Activated B cell treated with CpG ODN at 0.5 μM for 24 hours (primary cell): ENCODE measurements at places on chromosomes 16 and 17. TPM values are rescaled to one million over a fixed set of nuclear protein-coding genes. Genes with fewer than 3 reads are reported as not detected.
A peak's percentile ranks its signal among the peaks of the same experiment; 100 is the strongest.

Gene CD79B
- 706 and 757 TPM in 2 replicates for total RNA-seq

Gene CHST6
- 0.02 and 0.05 TPM in 2 replicates for total RNA-seq

- no peak for DNase-seq
Measured at GRCh38 chr16:20611350-20611902, 35.3 kb upstream of the ACSM2B start.

DNA sequence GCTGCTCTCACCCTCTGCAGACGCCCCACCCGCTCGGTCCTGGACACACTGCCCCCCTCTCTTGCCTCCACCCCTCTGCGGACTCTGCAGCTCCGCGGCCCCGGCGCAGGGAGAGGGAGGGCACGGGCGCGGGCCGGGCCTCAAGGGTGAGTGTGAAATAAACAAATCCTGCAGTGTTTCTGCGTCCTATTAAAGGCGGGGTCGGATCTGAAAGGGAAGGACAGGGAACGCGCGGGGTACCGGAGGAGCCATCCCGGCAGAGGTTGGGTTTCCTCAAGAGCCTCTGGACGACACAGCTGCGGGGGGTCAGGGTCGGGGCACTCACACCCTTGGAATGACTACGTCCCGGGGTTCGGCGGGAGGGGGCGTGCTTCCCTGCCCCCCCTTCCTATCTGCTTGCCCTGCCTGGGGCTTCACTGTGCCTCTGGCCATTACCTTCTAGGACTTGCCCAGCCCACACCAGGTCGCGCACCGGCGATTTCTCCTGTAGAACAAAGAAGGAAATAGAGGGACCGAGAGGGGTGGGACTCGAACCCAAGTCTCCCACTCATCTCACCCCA lies 466 bp upstream of the HSF4 start:
- no peak for DNase-seq

- no peak for DNase-seq
Measured at GRCh38 chr17:49727380-49727779, 19.6 kb upstream of the SLC35B1 start.

DNA sequence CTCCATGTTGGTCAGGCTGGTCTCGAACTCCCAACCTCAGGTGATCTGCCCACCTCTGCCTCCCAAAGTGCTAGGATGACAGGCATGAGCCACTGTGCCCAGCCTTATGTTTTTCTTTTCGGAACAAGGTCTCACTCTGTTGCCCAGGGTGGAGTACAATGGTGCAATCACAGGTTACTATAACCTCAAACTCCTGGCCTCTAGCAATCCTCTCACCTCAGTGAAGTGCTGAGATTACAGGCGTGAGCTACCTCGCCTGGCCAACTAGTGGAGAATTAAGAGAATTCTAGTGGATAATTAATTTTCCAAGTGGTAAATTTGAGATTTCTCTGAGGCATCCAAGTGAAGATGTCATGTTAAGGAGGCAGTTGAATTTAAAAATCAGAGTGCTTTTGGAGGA lies 2.9 kb upstream of the FBXO47 start:
- no peak for DNase-seq

DNA sequence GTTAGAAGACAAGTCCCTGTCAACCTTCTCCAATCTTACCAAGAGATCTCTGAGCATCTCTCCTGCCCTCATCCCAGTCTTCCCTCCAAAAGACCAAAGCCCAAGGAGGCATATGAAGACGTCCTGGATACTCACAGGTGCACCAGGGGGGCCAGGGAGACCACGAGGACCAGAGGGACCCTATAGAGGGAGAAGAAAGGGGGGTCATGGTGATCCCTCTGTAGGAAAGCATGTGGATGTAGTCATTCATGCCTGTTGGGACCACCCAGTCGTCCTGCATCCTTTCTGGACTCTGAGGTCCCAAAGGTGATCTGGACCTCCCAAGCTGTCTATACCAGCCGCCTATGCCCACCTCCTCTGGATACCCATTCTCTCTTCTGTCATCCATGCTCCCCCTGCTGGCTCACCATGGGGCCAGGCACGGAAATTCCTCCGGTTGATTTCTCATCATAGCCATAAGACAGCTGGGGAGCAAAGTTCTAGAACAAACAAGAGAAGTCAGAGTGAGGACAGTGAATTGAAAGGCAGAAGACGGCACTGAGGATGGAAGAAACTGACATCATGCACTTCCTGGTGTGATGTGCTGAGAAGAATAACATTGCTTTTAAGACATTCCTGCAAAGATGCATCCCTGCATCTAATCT lies 3.3 kb downstream of the COL1A1 start:
- peak; percentile 53 for DNase-seq

GRCh38 chr16:77745972-77746371 lies 23.7 kb downstream of the NUDT7 start:
- no peak for DNase-seq

- DNase-seq = no peak
Measured at GRCh38 chr17:55395803-55396505, 25.7 kb downstream of the MMD start.

- DNase-seq = no peak
Measured at GRCh38 chr17:81033535-81034167, 1.3 kb upstream of the BAIAP2 start.

DNA sequence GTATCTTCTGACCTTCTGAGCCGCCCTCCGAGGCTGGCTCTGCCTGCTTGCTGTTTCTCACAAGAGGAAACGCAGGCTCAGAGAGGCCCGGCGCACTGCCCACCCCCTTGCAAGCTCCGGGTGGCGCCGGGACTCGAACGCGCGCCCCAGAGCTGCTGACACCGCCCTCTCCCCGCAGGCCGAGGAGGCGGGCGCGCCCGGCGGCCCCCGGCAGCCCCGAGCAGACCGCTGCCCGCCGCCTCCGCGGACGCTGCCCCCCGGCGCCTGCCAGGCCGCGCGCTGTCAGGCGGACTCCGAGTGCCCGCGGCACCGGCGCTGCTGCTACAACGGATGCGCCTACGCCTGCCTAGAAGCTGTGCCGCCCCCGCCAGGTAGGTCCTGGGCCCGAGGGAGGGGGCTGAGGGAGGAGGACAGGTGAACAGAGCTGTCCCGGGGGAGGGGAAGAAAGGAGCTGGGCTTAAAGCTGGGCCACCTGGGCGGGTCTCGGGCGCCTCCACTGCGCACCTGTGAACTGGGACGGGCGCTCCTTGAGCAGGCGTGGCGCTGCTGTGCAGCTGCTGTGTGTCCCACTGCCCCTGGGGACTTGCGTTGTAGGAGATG lies 18.2 kb downstream of the WFDC1 start:
- no peak for DNase-seq

DNA sequence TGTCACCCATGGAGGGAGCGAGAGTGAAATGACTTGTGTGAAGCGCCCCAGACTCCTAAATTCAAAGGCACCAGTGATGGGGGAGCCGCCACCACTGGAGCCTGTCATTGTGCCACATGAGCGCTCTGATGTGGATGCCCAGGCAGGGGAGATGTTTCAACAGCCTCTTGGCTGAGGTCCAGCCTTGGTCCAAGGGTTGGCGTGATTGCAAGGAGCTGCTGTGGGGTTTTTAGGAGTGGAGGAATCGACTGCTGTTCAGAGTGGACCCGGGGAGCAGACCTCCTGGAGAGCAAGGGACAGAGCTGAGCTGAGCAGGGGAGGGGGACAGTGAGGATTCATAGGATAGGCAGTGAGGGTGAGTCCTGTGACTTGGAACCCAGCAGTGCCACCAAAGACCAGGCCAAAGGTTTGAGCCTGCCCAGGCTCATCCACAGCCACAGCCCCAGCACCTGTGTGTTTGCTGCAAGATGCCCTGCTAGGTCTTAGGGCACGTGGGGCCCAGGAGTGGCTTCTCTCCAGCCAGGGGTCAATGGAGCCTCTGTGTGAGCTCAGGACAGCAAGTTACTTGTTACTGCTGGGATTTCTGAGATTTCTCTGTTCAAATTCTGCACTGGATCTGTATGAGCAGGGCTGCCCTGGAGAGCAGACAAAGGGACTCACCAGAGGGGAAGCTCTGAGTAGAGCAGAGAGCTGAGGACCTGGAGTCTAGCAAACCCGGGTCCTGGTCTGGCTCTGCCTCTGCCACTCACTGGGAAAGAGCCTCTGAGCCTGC lies 20.3 kb downstream of the RHBDL3 start:
- DNase-seq = no peak
